ENCODE measurements at places on chromosomes 7 and 10.

GRCh38 chr7:64888901-64889685 lies 14.0 kb upstream of the ZNF273 start:
- DNase-seq: peak; percentile 43

- no peak for DNase-seq
Observed at GRCh38 chr10:46234026-46234425, 52.8 kb upstream of the ANTXRL start.

DNA sequence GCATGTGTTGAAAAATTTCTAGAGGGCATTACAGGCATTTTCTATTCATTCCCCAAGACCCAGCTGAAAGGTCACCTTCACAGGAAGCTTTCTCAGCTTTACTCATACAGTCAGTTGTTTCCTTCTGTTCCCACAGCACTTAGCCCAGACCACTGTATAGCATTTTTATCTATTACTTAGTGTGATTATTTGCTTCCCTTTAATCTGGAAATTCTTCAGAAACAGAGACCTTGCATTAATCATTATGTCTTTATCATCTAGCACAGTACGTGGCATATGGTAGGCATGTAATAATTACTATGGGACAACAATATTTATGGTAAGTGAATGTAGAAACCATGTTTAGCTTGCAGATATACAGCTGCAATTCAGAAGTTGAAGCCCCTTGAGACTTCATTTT lies 38.2 kb upstream of the CDK6 start:
- no peak for DNase-seq

- no peak for DNase-seq
Observed at GRCh38 chr10:28302012-28302637, 739 bp downstream of the MPP7 start.

DNA sequence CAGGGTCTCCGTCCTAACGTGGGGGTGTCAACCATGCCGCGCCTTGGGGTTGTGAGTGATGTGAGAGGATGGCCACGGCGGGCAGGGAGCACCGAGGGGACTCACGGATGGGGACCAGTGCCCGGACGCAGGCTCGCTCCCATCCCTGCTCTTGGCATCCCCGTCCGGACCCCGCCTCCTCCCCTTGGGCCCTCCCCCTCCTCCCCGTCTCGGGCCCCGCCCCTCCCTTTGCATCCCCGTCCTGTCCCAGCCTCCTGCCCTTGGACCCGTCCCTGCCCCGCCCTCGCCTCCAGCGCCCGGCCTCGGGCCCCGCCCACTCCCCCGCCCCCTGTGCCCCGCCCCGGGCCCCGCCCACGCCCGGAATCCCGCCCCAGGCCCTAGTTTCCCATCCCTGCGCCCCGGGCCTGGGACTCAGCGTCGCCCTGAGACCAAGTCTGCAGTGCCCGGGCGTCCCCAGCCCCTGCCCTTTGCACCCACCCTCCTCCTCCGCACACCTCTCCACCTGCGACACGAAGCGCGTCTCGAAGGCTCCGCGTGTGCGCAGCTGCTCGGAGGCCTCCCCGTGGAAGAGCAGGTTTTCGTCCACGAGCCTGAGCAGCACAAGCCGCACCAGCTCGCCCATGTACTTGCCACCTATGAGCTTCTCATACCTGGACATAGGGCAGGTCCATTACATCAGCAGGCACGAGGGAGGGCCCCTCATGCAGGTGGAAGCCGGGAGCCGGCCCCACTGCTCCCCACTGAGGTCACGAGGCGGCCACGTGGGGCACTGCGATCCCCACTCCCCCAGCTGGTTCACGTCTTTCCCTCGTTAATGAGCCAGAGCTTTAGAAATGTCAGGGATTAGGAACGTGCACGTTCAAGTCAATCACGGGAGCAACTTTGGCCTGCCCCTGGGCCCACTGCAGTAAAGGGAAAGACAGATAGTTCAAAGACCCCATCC lies 5.1 kb upstream of the MYL7 start:
- DNase-seq: peak; percentile 81

GRCh38 chr10:102358712-102359382 lies 36.7 kb upstream of the NFKB2 start:
- DNase-seq: no peak

DNA sequence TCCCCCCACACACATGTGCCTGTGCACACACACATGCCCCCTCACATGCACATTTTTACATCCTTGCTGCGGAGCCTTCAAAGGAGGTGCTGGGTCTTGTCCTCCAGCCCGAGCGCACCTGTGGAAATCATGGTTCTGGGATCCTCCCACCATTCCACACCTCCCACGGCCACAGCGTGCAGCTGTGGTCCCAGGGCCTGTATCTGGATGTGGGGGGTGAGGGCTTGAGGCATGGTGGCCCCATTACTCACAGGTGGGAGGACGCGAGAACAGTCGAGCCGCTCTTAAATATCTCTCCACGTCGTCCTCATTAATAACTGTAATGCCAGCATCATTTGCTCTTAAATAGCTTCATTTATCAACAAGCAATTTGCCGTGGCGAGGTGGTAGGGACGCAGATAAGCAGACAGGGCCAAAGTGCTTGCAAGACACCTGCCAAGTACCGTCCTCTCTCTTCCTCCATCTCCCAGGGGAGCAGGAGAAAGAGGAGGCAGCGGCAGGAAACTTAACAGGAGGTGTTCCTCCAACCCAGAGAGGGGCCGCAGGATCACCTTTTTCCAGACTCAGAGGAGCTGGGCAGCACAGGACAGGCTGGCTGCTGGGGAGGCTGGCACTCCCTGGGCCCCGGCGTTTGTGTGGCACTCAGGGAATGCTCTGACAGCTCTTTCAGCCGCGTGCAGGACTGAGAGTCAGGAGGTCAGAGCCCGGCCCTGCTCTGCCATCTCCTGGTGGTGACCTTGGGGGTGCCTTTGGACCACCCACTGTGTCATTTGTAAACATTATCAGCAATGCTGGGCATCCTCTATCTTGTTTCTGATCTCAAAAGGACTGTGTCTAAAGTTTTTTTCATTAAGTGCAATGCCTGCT lies 87.4 kb downstream of the CDH23 start:
- no peak for DNase-seq

DNA sequence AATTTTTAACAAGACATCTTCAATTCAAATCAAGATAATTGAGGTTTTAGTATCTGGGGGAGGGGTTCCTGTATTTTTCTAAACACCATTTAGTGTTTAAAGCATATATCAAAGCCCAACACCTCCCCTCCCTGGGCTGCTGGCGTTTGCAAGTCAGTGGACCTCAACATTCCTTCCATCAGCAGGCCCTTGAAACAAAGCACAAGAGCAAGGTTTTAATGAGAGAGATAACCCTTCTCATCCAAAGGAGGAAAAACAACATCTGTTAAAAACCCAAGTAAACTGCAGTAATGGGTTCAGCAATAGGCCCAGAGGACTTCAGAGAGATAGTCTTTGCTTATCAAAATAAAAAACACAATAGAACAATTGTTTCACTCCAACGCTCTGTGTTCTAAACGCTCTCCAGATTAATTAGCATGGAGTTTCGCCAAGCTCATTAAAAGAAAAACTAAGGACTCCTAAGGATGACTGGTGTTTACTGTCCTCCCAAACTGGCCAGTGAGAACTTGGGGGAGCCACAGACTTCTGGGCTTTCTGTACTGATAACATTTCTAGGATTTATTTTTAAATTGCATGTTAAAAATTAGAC lies 2.5 kb downstream of the JCAD start:
- DNase-seq: no peak

GRCh38 chr7:23594879-23595604 lies 2.1 kb upstream of the CCDC126 start:
- peak; percentile 68 for DNase-seq

DNA sequence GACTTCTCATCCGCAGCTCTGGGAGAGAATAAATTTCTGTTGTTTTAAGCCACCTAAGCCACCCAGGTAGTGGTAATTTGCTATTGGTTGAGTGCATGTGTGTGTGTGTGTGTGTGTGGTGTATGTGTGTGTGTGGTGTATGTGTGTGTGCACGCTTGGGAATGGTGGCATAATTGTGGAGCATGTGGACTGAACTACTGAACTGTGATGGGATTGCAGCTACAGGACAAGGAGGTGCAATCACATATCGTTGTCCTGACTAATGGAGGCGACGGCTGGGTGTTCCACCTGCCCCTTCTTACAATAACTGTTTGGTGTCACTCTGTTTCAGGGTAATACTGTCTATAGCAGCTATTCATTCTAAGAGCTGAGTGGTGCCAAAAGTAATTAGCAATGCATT lies 448.7 kb upstream of the PFKP start:
- no peak for DNase-seq

- peak; percentile 65 for DNase-seq
Observed at GRCh38 chr7:104848138-104848990, 165.6 kb upstream of the KMT2E start.

DNA sequence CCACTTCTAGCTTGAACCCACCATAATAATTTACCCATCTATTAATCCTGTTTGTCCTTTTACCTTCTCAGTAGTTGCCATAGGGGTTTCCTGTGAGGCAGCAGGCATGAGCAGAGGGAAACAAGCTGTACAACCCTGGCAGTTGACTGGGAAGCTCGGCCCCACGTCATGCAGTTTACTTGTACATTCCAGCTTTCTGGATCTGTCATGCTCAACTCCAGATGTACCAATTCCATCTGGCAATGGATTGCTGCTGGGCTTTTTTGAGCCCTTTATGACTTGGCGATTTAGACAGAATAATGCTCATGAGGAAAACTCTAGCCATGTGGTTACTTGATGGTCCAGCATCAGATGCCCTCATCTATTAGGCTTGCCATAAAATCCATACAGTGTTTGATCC lies 112.5 kb downstream of the GNAI1 start:
- no peak for DNase-seq

DNA sequence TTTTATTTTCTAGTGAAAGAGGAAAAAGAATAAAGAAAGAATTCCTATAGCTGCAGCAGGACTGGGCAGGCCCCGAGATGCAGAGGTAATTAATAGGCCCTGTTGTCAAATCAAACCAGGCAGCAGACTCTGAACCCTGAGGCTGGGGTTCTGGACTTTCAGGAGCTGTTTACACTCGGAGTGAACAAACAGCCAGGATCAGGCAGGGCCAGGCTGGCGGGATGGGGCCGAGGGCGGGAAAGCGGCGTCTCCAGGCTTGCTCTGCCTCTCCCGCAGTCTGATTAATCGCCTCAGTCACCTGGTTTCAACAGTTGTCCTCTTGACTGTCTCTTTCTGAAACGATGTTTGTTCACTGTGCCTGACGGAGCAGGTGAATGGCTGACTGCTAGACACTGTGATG lies 675.4 kb upstream of the FOXK1 start:
- DNase-seq: no peak

DNA sequence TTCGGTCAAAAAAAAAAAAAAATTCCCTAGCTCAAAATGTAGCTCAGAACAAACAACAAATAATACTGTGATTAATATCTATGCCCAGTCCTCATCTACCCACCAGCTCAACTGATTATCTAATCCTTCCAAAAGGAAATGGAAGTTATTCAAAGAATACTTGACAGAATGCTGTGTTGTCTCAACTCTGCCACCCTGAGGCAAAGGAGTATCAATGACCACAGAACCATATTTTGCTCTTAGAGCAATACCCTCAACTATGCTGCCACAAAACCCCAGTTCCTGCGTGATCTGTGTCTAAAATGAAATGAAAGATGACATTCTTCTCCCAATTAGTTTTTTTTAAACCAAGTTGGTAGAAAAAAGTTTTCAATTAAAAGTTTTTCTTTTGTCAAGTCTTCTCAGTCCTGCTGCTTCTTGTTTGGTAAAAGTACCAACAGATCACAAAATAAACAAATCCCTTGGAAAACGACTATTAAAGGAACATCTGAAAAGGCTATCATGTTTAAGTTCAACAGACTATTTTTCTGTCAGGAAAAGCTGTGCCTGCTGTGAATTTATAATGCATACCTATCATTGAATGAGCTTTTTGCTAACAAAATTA lies 21.6 kb downstream of the RBM28 start:
- DNase-seq: no peak

GRCh38 chr10:930625-931325 lies 730 bp downstream of the LARP4B start:
- DNase-seq: peak; percentile 40

DNA sequence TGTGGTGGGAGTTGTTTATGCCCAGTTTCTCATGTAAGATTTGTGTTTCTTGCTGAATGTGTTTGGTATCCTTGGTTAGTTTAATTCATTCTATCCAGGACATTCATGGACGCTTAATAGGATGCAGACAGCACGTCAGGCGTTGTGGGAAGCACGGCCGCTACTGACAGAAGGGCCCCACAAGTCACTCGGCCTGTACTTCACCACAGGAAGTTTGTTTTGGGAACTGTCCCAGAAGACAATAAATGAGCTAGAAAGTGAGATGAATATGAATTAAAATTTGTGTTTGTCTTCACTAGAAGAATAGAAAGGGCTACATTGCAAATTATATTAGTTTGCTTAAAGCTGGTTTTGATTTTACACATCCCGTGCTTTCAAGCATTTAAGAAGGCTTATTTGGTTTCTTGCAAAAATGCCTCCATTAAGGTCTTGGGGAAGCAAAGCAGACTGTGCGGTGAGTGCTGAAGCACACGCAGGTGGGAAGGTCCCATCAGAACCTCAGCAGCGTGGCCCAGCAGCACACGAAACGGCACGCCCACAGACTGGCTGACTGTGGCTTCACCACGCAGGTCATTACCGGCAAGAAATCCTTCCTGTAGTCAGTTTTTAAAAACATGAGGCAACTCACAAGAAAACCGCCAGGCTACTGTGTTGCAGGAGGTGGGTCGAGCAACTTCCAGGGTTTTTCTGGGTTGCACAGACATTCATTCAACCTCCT lies 74.1 kb downstream of the VIPR2 start:
- DNase-seq: peak; percentile 41

GRCh38 chr10:102121739-102122372 lies 1.7 kb upstream of the LDB1 start:
- DNase-seq: no peak

- DNase-seq: no peak
Observed at GRCh38 chr7:46393142-46393541, 472.1 kb upstream of the IGFBP3 start.

GRCh38 chr7:146804620-146805019 lies 688.0 kb downstream of the CNTNAP2 start:
- no peak for DNase-seq

GRCh38 chr10:12055732-12056131 lies 13.0 kb upstream of the DHTKD1 start:
- no peak for DNase-seq

- no peak for DNase-seq
Observed at GRCh38 chr10:96401036-96401435, 42.2 kb upstream of the OPALIN start.

DNA sequence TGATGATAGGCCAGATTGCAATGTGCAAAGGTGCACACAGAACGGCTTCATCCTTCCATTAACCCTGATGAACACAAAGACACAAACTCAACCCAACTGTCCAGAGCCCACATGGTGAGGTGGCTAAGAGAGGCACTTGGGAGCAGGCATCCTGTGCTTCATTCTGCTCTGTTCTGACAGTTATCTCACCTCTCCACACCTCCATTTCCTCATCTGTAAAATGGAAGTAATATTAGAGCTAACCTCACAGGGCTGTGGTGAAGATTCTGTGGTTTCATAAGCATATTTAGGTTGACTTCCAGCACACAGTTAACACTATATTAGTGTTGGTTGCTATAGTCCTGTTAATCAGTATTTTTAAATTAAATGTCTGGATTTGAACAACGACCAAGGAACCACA lies 126.3 kb downstream of the TAX1BP1 start:
- DNase-seq: no peak

All from stimulated activated CD4-positive, alpha-beta T cell treated with anti-CD3 and anti-CD28 coated beads, Interleukin-15, amount 100 ng/mL, for 24 hours (primary cell).